Stimulated activated CD4-positive, alpha-beta T cell treated with anti-CD3 and anti-CD28 coated beads, Interleukin-12 subunit alpha, Interleukin-12 subunit beta, amount 100 ng/mL, for 48 hours (primary cell): ENCODE measurements at places on chromosomes 3 and 15.

- DNase-seq = no peak
Observed at GRCh38 chr3:45895686-45896468, 9.5 kb downstream of the CCR9 start.

GRCh38 chr15:42832576-42832975 is 88.0 kb downstream of the TTBK2 start:
- DNase-seq = no peak

- DNase-seq = no peak
Observed at GRCh38 chr3:45566196-45566595, 28.4 kb upstream of the LIMD1 start.

DNA sequence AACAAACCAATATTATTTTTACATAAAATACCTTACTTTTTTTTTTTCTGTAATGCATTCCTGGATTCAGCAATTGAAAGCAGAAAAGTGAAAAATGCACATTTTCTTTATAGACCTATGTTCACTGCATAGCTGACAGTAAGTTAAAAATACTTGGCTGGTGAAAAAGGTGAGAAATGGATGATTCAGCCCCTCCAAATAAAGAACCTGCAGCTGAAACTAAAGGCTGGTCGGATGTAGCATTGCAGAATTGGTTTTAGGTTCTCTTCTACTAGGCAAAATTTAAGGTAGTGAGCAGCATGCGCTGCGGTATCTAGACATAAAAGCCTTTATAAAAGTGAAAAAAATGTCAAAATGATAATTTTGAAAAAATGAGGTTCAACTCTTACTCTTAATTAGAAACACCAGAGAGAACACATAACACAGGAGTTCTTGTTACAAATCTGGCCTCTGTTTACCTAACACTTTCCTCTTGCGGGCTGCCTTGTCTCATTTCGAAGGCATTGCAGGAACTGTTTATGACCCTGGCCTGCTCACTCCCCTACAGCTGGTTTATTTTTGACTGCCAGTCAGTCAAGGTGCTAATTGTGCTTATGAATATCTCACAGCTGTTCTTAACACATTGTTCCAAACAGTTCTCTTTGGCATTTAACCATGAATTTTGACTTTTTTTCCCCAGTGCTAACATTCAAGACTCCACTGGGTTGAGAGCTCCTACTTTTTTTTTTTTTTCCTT is 455.4 kb upstream of the TBL1XR1 start:
- no peak for DNase-seq

- DNase-seq = no peak
Observed at GRCh38 chr3:124788254-124788745, 58.0 kb downstream of the UMPS start.

GRCh38 chr15:30943654-30944335 is 40.1 kb downstream of the FAN1 start:
- DNase-seq = no peak

GRCh38 chr3:17629400-17629799 is 113.0 kb downstream of the TBC1D5 start:
- DNase-seq = no peak

DNA sequence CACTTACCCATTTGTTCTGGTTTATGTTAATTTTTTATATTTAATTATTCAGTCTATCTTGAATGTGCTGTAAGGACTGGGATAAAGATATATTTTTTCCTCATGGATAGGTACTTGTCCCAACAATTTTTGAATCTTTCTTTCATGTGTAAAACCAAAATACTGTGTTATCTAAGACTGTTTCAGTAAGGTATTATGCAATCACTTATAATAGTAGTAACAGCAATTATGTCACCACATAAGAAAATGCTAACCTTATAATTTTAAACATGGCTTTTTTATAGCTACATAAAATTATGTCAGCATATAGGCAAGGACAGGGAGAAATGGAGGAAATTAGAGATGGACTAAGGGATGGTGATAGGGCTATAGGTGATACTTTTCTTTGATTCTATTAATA is 2.9 kb upstream of the CTDSPL start:
- DNase-seq = no peak

DNA sequence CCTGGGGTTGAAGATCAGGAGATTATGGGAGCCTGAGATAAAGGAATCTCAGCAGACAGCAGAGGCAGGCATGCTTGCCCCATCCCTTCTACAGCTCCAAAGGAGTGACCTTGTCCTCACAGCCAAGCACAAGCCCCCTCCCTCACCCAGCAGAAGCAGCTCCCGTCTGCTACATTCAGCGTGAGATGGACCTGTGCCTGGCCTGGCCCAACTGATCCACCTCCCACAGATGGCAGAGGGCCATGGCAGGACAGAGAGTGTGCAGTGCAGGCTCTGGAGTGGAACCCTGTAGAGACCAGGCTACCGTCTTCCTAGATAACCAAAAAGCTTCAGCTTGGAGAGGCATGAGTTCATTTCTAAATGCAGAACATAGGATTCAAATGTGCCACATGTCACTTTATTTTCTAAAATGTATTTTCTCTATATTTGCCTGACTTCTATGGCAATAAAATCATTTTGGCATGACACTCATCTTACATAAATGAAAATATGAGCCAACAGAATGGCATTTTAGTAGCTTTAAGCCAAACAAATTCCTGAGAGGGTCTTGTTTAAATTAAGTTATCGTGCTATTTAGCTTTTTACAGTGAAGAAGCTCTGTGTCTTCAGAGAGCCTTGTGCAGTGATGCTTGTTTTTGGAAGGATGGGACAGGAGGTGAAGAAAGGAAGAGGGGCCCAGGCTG is 43.7 kb downstream of the SLC12A8 start:
- no peak for DNase-seq

DNA sequence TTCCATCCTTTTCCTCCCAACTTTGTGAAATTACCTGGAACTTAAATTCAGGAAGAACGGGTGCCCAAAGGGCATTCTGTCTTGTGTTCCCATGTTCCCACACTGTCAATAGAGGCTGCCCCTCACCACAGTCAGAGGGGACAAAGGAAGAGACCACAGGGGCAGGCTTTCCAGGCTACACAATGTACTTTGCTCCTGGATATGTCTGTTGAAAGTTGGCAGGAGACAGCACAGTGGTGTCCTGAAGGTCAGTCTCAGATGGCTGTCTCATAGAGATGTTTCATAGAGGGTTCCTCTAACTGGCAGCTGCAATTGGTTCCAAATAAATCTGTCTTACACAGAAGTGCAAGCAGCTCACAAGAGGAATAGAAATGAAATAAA is 107.8 kb upstream of the TGFBR2 start:
- no peak for DNase-seq

GRCh38 chr3:170766253-170766652 is 103.7 kb downstream of the RPL22L1 start:
- DNase-seq = no peak

DNA sequence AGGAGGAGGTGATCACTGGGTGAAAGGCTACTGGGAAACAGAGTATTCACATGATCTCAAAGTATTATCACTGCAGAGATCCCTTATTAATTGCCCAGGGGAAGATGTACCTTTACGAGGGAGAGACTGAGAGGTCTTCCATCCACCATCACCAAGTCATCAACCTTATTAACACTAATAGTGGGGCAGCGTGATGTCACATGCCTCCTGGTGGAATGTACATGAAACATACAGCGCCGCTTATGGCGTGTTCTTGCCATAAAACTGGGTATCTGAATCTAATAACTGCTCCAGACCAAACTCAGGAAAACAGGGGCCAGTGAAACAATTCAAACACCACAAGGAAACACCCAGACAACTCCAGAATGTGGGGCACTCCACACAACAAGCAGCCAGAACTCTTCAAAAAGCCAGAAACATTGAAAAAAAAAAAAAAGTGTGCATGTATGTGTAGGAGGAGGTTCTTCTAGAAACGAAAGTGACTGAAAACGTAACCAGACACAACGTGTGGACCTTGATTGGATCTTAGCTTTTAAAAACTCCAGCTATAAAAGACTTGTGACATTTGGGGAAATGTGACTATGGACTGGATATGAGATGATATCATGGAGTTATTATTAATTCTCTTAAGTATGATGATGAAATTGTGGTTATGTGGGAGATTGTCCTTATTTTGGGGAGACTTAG is 4.6 kb downstream of the STIMATE start:
- DNase-seq = no peak

GRCh38 chr3:113828600-113828999 is 10.0 kb upstream of the GRAMD1C start:
- DNase-seq = no peak

DNA sequence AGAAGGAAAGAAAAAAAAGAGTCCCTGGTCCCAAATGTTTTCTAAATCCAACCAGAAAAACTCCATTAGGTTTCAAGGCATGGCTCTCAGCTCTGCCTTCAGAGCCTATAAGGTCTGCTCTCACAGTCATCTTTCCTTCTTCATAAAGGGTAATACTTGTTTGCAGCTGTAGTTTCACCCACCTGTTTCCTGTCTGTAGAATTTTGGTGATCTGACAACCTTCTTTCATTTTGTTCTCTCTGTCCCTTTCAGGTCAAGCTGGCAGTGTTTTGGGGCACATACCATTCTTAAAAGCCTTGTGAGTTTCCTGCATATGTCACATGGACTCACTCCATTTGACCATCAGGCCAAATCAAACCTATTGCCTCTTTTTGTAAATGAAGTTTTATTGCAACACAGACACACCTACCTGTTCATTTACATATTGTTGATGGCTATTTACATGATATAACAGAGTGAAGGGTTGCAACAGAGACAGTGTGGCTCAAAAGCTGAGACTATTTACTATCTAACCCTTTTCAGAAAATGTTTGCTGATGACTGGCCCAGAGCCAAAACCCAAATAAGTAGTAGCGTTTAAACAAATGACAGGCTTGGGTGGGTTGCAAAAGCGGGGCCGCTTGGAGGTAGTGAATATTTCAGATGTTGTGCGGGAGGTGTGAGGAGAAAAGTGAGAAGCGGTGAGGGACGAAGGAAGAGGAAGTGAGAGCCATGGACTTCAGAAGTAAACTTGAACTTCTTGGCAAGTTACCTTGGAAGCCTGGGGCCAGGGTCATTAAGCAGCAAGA is 292.7 kb upstream of the PROK2 start:
- DNase-seq = no peak
